ENCODE measurements at places on chromosomes 13 and 19.

DNA sequence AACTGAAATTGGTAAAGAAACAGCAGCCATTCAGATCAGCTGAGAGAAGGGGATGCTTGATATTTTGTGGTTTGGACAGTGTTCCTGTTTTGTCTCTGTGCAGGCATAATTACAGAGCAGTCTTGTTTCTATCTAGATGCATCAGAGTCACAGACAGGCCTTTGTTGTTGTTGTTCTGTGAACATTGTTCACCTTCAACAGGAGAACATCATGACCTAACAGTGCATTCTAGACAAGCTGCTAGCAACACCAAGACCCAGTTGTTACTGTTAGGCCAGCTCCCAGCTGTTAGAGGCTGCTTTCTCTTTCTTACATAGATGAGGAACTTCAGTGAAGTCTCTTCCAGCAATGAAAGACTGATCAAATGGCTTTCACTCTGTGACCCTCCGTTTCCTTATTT, 8.5 kb upstream of the LSR start:
- no peak for DNase-seq

DNA sequence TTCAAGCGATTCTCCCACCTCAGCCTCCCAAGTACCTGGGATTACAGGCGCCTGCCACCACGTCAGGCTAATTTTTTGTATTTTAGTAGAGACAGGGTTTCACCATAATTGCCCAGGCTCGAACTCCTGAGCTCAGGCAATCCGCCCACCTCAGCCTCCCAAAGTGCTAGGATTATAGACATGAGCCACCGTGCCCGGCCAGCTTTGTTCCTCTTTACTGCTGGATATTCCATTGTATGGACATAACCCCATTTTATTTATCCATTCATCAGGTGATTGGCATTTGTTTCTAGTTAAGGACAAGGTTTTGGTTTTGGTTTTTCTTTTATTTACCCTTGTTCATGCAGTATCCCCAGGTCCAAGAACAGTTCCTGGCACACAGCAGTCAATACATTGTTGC, 4.1 kb upstream of the RPS9 start:
- DNase-seq, result no peak

- DNase-seq, result no peak
Observed at GRCh38 chr19:4140237-4140711, 13.2 kb upstream of the CREB3L3 start.

GRCh38 chr19:16897029-16897855, 8.4 kb downstream of the F2RL3 start:
- DNase-seq, result peak; percentile 85

DNA sequence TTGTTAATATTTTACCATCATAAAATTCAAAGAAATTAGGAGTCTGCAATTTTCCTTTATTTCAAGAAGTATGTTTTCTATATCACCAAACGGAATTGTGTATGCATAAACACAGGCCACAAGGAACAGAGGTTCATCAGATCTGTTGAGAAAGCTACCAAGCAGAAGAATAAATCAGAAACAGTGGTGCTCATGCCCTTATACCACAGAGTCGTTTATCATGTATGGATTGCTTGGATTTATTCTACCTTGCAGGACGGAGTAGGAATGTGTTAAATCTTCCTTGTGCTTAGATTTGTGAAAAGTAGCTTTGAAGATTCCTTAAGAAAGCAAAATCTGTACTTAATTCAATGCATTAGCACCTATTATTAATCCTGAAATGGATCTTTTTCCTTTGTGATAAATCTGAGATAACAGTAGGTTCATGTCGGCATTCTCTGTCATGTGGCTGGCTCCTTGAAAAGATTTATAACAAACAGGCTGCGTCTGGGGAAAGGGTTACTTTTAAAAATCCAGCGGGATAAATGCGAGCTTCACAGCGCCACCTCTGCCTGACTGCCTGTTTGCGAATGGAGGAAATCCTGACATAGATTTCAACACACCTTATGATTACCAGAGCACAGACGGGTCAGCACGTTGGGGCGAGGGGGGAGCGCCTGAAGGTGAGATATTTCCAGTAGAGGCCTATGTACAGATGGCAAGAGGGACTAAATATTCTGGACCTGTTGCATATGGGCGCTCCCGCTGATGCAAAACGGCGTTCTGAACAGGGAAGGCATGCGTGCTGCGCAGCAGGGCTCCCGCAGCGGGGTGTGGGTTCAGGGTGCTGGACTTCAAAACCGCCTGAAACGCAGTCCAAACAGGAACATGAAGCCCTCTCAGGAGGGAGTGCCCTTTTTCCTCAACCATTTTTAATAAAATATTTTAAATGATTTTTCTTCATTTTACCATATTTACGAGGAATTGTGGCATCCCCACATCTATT, 445.5 kb upstream of the SGCG start:
- DNase-seq, result no peak

GRCh38 chr19:7877249-7877836, 3.2 kb upstream of the PRR36 start:
- DNase-seq, result no peak

DNA sequence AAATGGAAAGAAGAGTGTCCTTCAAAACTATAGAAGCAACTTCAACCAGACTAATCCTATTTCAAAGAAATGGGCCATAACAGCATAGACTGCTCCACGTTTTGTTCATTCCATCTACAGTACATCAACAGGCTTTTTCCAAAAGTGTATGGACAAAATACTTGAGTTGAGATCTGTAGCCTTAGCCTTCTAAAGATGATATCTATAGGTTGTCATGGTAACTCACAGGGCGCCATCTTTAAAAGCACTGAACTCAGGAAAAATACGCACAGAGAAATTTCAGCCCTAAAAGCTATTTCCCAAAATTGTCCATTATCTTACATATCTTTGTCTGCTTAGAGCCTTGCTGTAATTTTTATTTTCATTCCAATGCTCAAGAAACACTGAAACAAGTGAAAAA, 439.4 kb upstream of the NBEA start:
- DNase-seq, result no peak

DNA sequence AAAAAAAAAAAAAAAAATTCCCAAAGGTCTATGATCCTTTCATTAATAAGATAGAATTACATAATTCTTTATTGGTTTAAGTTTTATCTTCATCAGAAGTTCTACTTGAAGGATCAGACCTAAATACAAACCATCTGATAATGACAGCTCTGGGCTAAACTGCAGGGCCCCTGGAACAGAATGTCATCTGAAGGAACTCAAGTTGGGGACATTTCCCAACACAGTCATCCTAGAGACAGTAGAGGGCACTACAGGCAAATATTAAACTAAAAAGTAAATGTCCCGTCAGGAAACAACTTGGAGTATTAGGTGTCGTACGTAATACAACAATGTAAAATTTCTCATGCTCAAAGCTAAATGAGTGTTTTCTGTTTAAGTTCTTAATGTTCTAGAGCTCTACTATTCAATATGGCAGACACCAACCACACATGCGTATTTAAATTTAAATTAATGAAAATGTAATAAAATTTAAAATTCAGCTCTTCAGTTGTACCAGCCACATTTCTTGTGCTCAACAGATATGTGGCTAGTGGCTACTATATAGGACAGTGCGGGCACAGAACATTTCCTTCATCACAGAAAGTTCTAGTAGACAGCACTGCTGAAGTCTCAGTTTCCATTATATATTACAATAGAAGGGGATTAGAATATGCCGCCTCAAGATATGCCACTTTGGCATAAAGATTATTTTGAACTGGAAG, 21.8 kb upstream of the NAXD start:
- DNase-seq, result peak; percentile 51

- DNase-seq, result no peak
Observed at GRCh38 chr13:71274923-71275608, 591.9 kb downstream of the DACH1 start.

GRCh38 chr13:39988351-39988750, 332.9 kb downstream of the COG6 start:
- no peak for DNase-seq

GRCh38 chr13:49693191-49693733, 2.0 kb upstream of the EBPL start:
- no peak for DNase-seq

DNA sequence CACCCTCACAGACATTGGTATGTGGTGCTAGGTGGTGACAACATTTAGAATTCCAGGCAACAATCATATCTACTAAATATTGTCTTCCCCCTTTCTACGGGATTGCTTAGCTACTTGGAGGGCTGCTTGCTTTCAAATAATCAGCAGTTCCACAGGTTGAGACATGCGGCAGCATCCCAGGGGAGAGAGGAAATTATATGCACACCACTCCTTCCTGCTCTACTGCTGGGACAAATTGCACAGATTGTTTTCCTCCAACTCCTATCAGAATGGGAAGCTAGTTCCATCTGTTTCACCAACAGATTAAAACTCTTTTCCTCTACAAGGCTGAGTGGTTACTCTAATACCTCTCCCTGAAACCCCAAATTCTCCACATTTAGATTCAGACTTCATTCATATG, 275.4 kb downstream of the DNAJC15 start:
- DNase-seq, result no peak

- DNase-seq, result no peak
Observed at GRCh38 chr19:19121371-19121770, 16.9 kb downstream of the TMEM161A start.

DNA sequence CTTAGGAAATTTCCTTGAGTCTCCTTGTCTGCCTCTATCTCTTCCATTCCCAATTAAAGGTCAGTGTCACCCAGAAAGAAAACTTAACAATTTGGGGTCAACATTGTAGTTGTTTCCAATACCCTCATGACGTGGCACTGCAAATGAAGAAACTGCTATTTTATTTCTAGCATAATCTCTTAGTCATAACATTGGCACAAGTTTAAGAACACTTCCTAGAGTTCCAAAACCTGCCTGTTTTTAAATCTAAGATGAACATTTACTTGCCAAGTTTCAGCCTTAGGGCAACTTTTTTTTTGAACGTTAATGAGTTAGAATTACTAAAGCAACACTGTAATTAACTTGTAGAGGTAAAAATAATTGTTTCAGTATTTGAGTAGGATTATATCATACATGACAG, 108.0 kb downstream of the LMO7 start:
- DNase-seq, result no peak

- no peak for DNase-seq
Observed at GRCh38 chr19:7349961-7350711, 1.4 kb downstream of the ARHGEF18 start.

DNA sequence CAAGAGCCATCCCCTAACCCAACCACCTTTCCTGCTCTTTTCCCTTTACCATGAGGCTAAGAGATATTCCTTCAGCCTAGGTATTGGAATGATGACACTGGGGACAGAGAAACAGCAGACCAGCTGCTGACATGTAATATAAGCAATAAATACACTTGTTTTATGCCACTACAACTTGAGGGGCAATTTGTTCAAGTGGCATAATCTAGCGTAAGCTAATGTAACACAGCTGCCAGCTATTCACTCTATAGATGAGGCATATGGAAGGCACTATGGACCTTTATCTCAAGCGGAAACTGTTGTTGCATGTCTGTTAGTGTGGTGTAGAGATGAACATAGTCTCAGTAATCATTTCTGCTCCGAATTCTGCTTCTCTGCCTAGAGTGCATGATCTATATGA, 111.1 kb downstream of the STARD13 start:
- DNase-seq, result no peak

GRCh38 chr13:26668357-26669146, 92.0 kb downstream of the GPR12 start:
- DNase-seq, result no peak

DNA sequence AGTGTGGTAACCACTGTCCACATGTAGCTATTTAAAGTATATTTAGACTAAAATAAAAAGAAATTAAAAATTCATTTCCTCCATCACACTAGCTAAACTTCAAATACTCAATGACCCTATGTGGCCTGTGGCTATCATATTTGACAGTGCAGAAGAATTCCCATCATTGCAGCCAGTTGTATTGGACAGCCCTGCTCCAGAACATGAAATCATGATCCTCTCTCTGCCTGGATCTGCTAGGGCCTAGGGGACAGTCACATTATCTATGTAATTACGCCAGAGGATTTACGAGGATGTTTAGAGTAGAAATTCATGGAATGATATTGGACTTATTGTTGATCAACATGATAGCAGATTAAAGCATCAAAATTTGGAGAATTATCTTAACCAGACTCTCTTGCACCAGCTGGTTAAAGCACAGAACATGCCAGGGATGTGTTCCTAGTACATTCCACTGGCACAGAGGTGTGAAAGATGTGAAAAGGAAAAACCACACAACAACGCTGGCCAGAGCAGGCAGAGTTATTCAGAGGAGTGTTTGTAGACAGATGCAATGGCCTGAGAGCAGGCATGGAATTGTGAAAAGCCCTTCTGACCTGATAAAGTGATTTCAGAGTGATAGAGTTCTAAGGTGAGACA, 108.9 kb upstream of the STARD13 start:
- DNase-seq, result no peak

- no peak for DNase-seq
Observed at GRCh38 chr19:29006057-29006735, 206.8 kb downstream of the UQCRFS1 start.

DNA sequence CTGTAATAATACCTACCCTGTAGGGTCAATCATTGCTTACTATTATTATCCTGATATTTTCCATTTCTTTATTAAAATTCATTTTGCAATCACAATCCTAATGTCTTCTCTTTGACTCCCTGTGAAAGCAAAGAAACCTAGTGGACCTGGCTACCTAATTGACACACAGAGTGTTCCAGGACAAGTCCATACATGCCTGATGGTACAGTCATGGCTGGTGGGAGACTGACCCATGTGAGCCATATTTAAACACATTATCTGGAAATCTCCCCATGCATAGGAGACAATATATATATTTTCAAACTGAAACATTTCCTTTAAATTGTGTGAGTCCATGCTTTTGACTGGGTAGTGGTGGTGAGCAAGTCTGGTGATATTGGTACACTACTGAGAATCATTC, 230.6 kb upstream of the DACH1 start:
- DNase-seq, result no peak

DNA sequence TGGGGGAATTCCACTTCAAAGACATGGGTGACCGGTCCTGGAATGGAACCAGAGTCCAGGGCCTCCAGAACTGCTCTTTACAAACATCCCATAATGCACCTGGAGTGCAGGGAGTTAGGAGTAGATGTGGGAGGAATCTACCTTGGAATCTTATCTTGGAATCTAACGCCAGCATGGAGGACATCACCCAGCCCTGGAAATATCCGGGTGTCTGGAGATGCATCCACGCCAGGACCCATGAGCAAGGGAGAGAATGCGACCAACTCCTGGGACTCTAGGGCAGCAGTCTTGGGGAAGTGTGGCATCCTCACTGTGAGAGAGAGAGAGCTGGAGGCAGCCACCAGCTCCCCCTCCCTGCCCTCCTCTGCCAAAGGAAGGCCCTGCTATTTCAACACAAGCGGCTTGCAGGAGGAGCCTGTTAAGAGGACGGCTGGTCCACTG, 211.8 kb downstream of the UQCRFS1 start:
- peak; percentile 50 for DNase-seq

Data from renal cortex interstitium (tissue), 15 donors.